ENCODE measurements at places on chromosomes 2 and 18. TPM values are rescaled to one million over a fixed set of nuclear protein-coding genes. Genes with fewer than 3 reads are reported as not detected.

FEZ2 gene
- 39.3 TPM for total RNA-seq

PLCD4 gene
- 0.29 TPM for total RNA-seq

ZEB2 gene
- total RNA-seq: 7.8 TPM

NTSR2 gene
- total RNA-seq: not detected

RNU2-63P gene
- not detected for total RNA-seq

UCN gene
- 1.2 TPM for total RNA-seq

MORN2 gene
- total RNA-seq: 41.0 TPM

LIPG gene
- 0.21 TPM for total RNA-seq

CLIP4 gene
- 27.2 TPM for total RNA-seq

DAW1 gene
- 3.2 TPM for total RNA-seq

IWS1 gene
- 36.2 TPM for total RNA-seq

FRZB gene
- total RNA-seq: 0.12 TPM

CFC1 gene
- not detected for total RNA-seq

PLEK gene
- not detected for total RNA-seq

FBXO48 gene
- total RNA-seq: 0.55 TPM

ASPRV1 gene
- 0.23 TPM for total RNA-seq

FOXI3 gene
- not detected for total RNA-seq

SCYGR4 gene
- not detected for total RNA-seq

ERCC3 gene
- 42.6 TPM for total RNA-seq

SLC38A11 gene
- not detected for total RNA-seq

ACMSD gene
- total RNA-seq: not detected

ANXA4 gene
- total RNA-seq: 338 TPM

SERPINB12 gene
- total RNA-seq: not detected

LYPD1 gene
- 15.2 TPM for total RNA-seq

UGT1A8 gene
- not detected for total RNA-seq

TOGARAM2 gene
- 0.29 TPM for total RNA-seq

IL1B gene
- total RNA-seq: 0.15 TPM

LCT gene
- 0.05 TPM for total RNA-seq

CD302 gene
- total RNA-seq: 2.1 TPM

INHA gene
- 0.39 TPM for total RNA-seq
